CD4-positive, alpha-beta T cell treated with Interleukin-12 subunit alpha and Interleukin-12 subunit beta, for 1 hour (primary cell): ENCODE measurements at places on chromosomes 1 and 21.

DNA sequence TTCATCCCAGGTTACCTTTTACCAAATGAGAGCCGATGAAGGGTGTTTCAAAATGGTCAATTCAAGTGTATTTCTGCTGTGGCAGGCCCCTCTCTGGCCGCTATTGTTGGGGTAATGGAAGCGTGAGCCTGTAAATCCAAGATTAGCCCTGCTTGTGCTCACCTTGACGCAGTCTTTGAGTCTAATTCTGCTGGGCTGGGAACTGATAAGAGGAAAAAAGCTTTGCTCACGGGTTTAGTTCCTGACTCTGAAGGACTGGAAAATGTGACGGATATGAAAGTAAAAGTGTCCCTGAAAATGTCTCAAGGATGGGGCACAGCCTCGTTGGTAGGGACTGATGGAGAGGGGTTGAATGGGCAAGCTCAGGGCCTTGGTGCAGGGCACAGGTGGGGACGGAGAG is 125.9 kb upstream of the GALNT2 start:
- DNase-seq: no peak

DNA sequence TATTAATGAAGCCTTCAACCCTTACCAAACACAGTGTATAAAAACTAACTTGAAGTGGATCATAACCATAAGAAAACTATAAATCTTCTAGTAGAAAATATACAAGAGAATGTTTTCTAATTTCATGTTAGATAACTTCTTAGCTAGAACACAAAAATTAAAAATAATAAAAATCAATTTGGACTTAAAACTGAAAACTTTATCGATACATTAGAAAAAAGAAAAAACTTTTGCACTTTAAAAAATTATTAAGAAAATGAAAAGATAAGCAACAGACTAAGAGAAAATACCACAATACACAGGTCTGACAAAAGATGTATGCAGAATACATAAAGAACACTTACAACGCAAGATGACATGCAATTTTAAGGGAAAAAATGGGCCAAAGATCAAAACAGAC is 8.7 kb downstream of the COP1 start:
- DNase-seq: no peak

- no peak for DNase-seq
Observed at GRCh38 chr1:224329484-224329841, 509 bp downstream of the NVL start.

DNA sequence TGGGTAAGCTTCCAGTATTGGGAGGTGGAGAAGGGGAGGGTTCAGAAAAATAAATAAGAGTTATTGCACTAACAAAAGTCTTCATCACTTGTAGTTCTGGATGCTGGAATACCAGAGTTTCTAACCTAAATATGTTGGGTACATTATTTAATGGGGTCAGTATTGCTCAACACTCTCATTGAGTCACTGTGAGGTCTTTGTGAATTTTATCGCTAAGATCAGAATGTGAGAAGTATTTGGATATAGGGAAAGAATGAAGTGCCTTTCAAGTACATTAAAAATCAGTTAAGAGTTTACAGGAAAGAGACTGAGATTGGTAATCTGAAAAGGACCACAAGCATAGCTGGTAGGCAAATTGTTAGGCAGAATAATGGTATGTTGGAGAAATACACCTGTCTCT is 8.8 kb downstream of the SNRPE start:
- DNase-seq: no peak

DNA sequence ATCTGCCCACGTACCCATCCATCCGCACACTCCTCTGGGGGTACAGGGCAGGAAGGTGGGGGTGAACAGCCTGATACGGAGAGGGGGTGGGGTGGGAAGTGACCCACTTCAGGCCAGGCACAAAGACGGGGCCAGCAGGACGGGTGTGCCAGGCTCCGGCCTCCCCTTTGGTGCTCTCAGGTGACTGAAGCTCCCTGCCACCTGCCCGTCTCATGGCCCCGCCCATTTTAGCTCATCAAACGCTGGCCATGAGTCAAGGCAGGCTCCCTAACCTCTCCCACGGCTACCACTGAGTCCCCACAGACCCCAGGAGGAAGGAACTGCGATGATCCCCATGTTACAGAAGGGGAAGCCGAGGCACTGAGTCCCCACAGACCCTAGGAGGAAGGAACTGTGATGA is 109.6 kb downstream of the CRYAA start:
- no peak for DNase-seq

DNA sequence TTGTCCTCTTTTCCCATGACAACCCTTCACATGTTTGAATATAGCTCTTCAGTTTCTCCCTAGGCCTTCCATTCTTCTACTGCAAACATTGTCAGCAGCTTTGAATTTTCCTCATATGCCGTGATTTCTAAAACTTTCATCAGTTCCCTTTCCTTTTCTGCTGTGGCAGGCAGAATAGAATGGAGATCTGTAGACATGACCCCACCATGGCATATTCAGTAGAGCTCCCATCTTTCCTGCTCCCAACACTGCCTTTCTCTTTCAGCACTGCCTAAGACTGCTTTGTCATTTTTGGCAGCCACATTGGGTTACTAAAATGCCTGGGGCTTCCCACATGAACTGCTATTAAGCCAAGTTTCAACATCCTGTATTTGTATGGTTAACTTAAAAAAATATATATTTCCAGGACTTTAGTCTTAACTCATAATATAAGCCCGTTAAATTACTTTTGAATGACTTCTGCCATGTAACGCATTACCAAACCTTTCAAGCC is 60.9 kb downstream of the TBX19 start:
- DNase-seq: no peak

GRCh38 chr1:170927955-170928840 is 7.1 kb upstream of the MROH9 start:
- no peak for DNase-seq

GRCh38 chr1:77188770-77189169 is 30.5 kb downstream of the PIGK start:
- no peak for DNase-seq
